ENCODE measurements at places on chromosomes 3 and 15.

DNA sequence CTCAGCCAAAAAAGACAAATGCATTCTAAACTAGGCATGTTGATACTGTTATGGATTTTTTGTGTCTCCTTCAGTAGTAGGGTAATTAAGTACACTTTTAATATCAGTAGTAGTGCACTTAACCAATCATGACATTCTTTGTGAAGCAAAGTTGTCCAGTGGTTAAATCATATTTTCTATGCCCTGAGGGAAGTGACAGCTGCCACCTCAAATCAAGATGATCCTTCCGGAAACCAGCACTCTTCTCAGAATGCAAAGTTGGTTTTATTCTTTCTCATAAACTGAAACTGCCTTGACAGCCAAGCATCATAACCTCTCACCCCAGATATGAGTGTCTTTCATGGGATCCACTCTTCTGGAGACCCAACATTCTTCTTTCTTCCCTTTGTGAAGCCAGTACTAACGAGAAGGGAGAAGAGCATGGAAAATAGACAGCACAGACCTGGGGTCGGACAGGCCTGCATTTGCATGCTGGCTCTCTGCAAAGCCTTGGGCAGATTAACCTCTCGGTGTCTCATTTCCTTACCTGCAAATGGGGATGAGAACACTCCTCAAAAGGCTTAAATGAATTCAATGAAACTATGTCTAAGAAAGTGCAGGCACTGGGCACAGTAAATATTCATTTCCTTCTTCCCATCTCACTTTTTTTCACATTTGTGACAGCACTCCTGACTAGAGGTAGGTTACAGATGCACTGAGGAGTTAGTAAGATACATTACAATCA is 13.2 kb downstream of the AAGAB start:
- no peak for DNase-seq

DNA sequence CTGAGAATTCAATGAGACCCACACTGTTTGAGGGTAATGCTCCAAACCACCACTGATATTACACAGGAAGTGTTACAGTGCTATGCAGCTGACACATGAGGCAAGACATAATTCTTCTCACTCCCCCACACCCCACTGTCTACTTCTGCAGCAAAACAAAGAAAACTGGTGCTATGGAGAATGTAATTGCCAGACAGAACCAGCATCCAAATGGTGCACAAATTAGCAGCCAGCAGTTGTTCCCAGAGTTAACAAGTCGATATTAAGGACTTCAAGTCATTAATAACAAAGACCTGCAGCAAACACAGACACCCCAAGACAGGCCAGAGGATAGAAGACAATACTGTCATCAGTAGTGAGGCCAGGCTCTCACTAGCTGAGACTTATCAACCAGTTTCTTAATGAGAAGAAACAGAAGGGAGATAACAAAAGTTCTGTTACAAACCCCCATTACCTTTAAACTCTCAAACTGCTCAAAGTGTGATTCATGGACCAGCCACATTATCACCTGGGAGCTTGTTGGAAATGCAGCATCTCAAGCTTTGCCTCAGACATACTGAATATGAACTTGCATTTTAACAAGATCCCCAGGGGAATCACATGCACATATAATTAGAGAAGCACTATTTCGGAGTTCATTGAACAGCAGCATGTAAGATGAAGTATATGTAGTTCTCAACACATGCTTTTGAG is 58.7 kb upstream of the FNDC3B start:
- DNase-seq = peak; percentile 61

GRCh38 chr3:70273492-70273891 is 38.9 kb downstream of the MDFIC2 start:
- peak; percentile 6 for DNase-seq

- no peak for DNase-seq
Observed at GRCh38 chr3:18872466-18872865, 275.8 kb upstream of the KCNH8 start.

- DNase-seq = no peak
Observed at GRCh38 chr3:46353647-46354410, at the start of gene CCR2. Gene CCR2, plus strand, starts transcription at chr3:46354111. Its CDS starts 3,417 bp downstream, at chr3:46357528.

DNA sequence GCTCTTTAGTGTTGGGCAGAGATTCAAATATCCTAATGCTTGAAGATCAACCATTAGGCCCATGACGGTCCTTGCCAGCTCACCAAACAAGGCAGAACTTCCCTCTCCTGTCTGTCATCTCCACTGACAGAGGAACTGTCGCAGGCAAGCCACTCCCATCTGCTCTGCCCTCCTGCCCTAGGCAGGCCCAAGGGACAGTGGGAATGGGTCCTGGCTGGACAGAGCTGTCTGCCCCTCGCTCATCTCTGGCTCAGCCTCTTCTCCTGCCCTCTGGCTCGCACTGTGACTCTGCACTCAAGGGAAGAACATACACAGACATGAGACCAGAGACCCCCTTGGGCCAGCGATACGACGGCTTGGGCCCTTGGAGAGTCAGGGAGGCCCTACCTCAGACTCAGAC is 7.6 kb upstream of the MUSTN1 start:
- no peak for DNase-seq

GRCh38 chr3:47057212-47057671 is 77.8 kb downstream of the NBEAL2 start:
- DNase-seq = peak; percentile 27

All from cardiac fibroblast (primary cell).